Activated CD4-positive, alpha-beta T cell treated with anti-CD3 and anti-CD28 coated beads, Interleukin-2, amount 50 U/mL, for 48 hours (primary cell): ENCODE measurements at places on chromosomes 6 and 20.

DNA sequence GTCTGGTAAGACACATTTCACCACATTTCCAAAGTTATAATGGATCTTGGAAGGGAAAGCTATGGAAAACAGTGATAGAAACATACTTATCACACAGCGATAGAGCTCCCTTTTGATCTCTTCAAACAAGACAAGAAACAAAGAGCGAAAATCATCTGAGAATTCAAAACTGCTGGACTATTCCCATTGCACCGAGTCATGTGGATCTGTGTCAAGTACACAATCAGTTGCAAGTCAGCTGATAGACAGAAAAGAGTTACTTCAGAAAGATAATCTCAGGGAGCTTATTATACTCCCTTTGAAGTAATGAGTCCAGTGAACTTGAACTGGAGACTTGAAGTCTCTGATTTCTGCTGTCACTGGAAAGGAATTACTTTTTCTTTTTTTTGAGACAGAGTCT lies 89.7 kb upstream of the GCM1 start:
- no peak for DNase-seq

GRCh38 chr6:143026696-143027449 lies 33.8 kb upstream of the AIG1 start:
- peak; percentile 62 for DNase-seq

DNA sequence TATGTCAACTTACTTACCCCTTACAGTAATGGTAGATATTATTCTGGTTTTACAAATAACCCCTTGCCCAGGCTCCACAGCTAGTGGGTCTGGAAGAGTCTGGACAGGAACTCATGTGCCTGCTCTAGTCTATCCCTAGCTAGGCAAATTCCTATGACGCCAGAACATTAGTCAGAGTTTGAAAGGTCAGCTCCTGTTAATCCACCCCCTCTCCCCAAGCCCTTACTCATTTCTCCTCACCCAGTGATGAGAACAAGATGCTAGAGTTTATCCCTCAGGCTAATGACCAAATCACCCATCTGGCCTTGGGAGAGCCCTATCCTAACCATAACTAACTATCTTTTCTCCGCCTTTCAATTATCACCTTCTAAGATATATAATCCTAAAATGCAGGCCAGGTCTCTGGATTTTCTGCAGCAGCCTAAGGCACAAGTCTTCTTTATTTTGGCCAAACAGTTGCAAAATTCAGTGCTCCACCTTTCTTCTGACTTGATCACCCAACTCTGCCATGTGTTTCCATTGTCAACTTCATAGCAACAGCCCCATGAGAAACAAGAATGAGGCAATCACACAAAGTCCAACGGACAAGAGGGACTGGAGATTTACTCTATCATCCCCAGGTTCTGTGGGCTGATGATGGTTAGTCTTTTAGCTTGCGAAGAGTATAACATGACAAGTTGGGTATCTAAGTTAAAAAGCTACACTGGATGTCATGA lies 113.3 kb downstream of the TASP1 start:
- no peak for DNase-seq

GRCh38 chr6:89992818-89993217 lies 98.5 kb downstream of the GJA10 start:
- no peak for DNase-seq

GRCh38 chr6:108510461-108511319 lies 50.0 kb upstream of the FOXO3 start:
- DNase-seq: no peak

DNA sequence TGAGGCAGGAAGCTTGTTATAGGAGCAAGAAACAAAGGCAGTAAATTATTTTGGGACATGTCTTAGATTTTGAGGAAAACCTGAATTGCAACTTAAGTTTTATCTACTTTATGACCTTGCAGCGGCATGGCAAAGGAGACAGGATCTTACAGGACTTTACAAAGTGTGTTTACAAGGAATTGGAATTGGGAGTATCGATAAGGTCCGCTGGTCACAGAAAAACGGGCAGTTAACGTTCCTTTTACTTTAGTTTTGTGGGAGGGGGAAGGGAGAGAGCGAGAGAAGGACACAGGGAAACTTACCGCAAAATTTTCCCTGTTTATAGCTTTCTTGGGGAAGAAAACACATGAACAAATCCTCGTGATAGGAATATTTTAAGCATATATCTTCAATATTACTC lies 1607.2 kb downstream of the GRIK2 start:
- DNase-seq: no peak

GRCh38 chr6:13338038-13338437 lies 9.7 kb upstream of the TBC1D7 start:
- DNase-seq: no peak

DNA sequence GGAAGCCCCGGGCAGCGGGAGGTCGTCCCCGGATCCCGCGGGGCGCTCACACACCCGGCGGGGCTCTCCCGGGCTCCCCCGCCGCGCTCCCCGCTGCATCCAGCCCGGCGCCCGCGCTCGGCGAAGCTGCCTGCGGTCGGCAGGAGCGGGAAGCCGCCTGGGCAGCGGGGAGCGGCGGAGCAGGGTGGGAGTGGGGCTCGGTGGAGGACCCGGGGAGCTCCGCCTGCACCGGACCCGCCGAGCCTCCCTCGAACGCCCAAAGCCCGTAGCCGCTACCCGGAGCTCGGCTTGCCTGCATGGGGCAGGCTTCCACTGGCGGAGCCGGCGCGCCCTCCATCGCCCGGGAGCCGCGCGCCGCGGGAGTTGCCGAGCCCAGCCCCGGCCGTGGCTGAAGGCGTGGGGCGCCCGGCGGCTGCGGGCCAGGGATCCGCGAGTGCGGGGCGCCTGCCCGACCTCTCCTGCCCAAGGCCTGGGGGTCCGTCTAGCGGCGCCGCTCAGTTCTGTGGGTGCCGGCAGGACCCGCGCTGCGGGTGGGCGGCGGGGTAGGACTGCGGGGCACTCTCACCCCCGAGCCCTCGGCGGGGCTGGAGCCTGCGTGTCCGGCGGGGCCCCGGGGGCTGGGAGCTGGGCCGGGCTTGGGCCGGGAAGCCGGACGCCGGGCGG lies 671 bp downstream of the CDH4 start:
- no peak for DNase-seq

DNA sequence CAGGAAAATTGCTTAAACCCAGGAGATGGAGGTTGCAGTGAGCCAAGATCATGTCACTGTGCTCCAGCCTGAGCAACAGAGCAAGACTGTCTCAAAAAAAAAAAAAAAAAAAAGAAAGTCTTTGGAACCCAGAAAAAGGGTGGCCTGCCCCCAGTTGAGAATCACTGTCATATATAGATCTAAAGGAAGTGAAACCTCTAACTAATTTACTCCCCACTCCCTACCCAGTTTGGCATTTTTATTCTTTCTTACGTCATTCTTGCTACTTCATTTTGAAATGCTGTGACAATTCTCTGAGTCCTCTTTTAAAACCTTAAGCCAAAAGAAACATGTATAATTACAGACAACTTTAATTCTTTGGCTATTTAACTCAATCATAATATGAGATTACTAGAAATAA lies 254.8 kb downstream of the CDC5L start:
- peak; percentile 22 for DNase-seq

DNA sequence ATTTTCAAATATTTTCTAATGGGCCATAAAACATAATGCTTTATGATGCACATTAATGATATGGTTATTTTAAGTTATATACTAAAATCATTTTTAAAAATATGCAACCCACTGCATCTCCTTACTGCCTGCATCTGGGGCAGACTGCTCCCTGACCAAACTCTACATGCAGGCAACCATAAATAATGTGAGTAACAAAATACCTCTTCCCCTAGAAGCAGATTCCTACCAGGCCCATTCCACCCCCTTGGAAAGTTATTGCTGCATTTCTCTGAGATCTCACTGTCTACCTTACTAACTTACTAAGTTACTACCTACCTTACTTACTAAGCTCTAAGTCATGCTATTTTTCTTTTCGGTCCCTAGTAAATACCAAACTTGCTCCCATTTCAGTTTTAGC lies 71.8 kb downstream of the ATG5 start:
- DNase-seq: no peak

- DNase-seq: no peak
These were observed 9.9 kb upstream of the ULBP3 start for GRCh38 chr6:150078788-150079187.

- DNase-seq: peak; percentile 83
These were observed 1.3 kb downstream of the MAPK14 start for GRCh38 chr6:36028877-36029324.

DNA sequence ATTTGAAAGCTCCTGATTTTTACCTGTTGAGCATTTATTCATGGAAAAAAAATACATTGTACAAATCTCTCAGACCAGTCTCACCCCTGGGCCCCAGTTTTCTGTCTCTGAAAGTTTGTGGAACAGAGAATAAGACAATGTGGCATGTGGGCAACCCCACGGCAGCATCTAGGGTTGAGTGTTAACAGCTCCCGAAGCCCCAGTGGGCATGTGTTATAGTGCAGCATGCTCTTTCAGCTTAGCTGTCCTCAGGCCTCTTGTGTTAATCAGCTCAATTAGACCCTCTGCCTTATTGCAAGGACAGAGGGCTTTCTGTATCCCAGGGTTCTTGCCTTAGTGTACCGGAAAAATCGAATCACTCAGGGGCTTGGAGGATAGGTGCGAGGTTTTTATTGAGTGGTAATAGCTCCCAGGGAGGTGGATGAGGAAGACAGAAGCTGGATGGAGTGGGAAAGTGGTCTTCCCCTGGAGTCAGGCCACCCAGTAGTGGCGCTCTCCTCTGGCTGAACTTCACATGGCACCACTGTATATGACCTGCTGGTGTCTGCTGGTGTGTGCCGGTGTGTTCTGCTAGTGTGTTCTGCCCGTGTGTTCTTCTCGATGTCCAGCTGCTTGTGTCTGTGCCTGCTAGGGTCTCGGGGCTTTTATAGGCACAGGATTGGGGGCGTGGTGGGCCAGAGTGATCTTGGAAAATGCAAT lies 382.8 kb downstream of the EPM2A start:
- DNase-seq: no peak

DNA sequence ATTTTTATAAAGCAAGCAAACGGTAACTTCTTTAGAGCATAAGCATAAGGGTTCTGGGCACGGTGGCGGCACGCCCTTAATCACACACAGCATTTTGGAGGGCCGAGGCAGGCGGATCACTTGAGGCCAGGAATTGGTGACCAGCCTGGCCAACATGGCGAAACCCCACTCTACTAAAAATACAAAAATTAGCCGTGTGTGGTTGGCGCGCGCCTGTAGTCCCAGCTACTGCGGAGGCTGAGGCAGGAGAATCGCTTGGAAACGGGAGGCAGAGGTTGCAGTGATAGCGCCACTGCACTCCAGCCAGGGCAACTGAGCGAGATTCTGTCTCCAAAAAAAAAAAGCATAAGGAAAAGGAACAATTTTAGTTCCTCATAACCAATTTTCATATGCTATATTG lies 2.6 kb downstream of the SENP6 start:
- no peak for DNase-seq

- no peak for DNase-seq
These were observed 76.8 kb downstream of the SEL1L2 start for GRCh38 chr20:13913572-13913971.

GRCh38 chr20:35092524-35093266 lies at the start of gene TRPC4AP:
TSS of gene TRPC4AP (minus strand) at chr20:35092807. CDS start at chr20:35092781, 26 bp downstream.
- DNase-seq: peak; percentile 89

DNA sequence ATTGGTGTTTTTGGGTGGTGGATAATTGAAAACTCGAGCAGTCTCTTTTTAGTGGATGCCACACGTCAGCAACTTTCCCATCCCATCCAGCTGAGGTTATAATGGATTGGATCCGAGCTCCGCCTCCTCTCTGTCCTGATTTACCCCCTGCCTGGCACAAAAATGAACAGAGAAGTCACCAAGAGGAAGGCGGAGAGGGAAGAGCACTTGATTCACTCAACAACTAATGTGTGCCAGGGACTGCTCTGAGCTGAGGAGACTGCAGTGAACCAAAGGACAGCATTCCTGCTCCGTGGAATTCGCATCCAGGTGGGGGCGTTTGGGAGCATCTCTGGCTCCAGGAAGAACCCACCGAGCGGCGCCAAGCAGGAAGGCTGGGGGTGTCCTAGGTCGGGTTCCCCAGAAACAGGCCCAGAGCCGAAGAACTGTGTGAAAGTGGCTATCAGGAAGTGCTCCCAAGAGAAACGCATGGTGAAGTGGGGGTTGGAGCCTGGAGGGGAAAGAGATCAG lies 95.8 kb upstream of the NAA20 start:
- DNase-seq: no peak

GRCh38 chr20:46159101-46159897 lies 41.2 kb downstream of the CD40 start:
- DNase-seq: no peak

GRCh38 chr6:151679941-151680340 lies 127.5 kb upstream of the ESR1 start:
- no peak for DNase-seq

GRCh38 chr6:153677522-153677921 lies 361.5 kb upstream of the OPRM1 start:
- DNase-seq: no peak

DNA sequence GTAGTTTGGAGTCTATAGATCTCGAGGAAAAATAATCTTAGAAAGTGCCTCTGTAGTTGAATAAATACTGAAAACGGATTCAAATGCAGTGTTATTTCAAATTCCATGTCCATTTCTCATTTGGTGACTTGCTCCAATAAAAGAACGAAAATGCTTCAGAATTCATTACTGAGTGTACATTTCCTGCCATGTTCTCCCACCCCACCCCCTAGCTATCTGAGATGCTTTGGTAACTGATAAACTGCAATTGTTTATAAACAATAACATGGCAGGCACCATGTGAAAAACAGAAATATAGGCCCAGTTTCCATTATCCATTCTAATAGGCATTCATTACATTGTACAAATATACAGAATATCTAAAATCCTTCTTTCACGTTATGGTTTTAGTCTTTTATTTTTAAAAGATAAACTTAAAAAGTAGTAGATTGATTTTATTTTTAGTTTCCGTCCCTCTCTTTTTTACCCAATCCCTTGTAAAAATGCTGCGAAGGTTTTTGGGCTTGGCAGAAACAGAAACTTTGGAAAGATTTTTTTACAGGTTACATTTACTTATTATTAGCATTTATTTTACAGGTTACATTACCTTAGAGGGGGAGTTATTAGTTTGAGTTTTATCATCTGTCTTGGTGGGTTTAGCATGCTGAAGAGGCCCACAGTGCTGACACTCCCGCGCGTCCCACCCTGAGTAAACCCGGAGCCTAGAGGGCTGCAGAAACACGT lies 1.5 kb downstream of the FAM162B start:
- no peak for DNase-seq

DNA sequence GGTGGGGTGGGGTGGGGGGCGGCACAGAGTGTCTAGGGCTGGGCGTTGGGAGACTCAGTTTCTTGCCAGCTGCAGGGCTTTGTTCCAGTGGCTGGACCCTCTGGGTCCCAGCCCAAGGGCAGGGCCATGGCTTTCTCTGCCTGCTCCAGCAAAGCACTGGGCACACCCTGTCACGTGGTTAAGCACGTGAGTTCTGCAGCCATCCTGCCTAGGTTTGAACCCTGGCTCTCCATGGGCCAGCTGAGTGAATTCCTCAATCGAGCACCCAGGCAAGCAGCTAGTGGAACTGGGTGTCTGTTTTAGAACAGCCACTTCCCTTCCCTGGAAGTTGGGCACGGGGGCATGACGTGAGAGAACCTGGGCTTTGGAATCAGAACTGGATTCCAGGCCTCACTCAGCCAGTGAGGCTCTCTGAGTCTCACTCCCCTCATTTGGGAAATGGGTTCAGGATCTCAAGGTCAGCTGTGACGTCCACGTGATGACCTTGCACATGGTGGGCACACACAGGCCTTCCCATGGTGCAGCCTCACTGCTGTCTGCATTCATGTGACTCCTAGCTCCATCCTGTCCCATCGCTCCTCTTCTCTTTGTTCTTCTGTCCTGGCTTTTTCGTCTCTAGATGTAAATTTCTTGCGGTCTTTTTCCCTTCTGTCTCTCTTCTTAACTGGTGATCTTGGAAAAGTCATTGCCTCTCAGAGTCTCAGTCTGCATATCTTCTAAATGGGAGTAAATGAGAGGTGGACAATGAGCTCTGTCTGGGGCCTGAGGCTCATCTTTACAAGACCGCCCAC lies 45.9 kb downstream of the NOL4L start:
- DNase-seq: peak; percentile 43
